ELR (cell line): ENCODE measurements at places on chromosomes 13 and 19.

GRCh38 chr13:52395704-52396103 is 10.3 kb downstream of the THSD1 start:
- no peak for DNase-seq

DNA sequence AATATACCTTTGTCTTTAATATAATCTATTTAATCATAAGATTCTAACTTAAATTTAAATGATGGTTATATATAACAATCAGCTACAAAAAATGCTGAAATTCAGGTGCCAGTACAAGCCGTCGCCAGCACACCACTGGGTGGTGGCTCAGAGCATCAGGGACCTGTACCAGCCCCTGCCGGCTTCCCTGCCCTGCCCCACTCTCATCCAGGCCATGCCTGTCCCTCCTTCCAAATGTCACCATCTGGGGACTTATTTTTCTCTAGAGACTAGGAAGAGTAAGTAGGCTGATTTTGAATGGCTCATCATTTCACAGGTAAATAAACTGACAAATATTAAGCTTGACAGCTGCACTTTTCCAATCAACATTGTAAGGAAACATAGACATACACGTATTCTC is 1.6 kb downstream of the METTL21C start:
- DNase-seq, result no peak

DNA sequence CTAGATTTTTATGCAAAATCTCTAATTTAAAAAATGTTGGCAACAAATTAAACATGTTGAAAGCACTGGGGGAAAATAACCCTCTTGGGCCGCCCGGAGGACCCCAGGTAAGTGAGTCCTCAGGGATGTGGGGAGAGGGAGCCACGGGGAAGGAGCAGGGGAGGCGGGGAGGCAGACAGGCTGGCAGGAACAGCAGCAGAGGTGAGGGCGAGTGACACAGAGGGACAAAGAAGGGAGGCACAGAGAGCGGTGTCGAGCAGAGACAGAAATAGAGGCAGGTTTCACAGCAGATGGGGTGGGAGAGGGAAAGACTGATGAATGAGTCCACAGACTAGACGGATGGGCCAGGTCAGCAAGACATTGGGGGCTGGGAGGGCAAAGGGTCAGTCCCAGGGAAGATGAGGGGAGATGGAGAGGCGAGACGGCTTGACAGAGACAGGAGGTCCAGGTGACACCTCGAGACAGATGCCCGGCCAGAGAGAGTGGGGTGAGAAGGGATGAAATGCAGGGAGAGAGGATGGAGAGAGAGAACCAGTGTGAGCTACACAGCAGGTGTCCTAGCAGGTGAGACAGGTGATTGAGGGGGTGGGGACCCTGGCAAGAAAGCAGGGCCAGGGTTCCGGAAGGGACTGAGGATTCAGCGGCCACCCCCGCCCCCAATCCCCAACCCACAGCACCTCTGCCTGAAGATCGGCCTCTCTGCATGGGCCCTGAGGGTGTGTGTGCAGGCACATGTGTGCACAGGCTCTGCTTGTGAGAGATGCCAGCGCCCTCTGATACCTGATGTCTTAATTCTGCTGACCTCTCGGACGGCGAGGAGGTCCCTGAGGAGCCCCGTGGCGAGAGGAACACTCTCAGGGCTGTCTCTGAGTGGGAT is 3.8 kb downstream of the LRRC4B start:
- no peak for DNase-seq

DNA sequence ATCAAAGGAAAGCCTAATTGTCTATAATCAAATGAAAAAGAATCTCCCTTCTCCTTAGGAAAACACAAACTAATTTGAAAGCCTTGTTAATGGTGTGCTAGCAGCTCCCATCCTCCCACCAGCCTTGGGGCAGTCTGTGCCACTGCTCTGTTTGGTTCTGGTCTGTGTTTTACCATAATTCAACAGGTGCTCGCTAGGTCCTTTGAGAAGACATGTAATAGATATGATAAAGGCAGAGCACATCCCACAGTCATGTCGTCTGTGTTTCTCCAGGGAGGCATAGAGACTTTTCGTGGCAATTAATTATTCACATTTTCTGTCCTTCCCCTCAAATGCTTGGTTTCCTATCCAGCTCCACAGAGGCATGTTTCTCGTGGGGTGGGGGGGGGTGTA is 23.8 kb downstream of the FAM124A start:
- no peak for DNase-seq

GRCh38 chr13:52428295-52428694 is 22.1 kb downstream of the VPS36 start:
- peak; percentile 81 for DNase-seq

DNA sequence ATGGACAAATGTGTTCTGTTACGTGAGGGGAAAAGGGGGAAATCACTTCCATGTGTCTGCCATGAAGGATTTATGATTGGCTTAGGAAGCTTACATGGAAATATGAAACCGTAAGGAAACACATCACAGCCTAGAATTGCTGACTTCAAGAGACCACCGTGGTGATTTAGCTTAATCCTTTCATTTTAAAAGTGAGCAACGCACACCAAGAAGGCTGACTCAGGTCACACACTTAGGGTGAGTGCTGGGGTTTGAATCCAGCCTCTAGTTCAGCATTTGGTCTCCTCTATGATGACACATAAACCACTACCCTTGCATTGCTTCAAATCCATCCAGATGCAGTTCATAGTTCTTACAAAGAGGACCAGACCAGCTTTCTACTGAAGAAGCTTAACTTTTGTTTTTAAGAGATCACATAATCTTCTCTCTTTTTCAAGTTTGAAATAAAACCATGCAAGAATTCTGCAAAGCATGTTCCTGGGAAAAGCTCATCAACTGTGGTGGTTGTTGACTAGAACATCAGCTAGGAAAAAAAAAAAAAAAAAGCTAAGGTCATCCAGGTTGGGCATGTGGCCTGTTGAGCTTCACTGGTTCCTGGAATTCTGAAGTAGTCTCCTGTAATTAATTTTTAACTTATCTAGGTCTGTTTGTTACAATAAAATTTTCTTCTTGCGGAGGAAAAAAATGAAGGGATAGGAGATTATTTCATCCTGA is 60.2 kb upstream of the KL start:
- DNase-seq, result no peak

DNA sequence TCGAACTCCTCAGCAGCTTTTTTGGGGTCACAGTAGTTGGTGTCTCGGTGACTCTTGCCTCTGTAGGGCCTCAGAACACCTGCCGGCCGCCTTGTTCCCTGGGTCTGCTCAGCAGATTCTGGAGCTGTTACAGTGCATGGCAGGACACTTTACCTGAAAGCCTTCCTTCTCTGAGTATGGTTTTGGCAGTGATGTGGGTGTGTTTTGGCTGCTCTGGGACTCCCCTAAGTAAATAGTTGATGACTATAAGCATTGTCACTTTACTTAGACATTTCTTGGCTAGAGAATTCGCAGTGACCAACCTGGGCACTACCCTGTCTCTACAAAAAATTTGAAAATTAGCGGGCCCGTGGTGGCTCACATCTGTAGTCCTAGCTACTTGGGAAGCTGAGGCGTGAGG is 7.0 kb downstream of the MAU2 start:
- no peak for DNase-seq

DNA sequence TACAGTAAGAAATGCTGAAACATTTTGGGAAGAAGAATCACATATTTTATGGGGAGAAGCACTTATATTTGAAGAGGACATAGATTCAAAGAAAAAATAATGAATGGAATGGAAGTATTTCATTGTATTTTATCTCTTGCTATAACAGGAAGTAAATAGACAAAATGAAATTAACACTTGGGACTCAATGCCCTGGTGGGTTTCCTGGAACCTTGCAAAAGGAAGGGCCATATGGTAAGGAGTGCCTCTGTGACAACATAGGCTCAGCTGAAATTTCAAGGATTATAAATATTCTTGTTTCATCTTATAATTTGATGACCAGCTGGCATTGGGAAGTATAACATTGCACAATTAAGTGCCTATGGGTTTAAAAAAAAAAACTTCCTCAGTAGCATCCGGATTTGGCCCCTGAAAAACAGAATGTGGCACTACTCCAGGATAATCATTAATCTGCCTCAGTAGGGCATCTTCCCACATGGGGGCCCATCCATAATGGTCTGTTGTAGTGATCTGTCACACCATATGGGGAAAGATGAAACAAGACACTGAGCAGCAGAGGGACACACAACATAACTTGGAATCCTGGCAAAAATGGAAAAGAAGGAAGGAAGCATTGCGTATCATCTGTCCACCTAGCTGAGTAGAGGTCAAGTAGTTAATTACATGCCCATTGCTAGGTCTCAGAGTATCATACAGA is 321.6 kb downstream of the NDFIP2 start:
- no peak for DNase-seq

- DNase-seq, result no peak
These were observed 15.6 kb downstream of the EVI5L start for GRCh38 chr19:7845390-7846154.

DNA sequence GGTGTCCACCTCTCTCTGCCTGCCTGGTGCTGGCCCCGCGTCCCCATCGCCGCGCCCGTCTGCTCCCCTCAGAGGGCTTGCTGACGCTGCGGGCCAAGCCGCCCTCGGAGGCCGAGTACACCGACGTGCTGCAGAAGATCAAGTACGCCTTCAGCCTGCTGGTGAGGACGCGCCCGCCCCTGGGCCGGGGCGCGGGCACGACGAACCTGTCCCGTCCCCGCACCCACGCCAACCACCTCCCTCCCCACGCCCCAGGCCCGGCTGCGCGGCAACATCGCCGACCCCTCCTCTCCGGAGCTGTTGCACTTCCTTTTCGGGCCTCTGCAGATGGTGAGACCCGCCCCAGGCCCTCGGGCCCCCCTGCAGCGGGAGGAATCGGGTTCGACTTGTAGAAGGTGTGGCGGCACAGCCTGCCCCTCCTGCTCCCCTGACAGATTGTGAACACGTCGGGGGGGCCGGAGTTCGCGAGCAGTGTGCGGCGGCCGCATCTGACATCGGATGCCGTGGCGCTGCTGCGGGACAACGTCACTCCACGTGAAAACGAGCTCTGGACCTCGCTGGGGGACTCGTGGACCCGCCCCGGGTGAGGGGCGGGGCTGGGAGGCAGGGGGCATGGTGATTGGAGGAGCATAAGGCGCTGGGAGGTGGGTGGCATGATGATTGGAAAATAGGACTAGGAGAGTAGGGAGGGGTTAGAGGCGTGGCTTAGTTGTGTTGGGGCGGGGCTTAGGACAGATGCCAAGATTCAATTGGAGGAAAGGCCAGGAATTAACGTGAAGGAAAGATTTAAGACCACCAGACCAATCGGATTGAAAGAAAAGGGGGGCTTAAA is 6.6 kb downstream of the EPS8L1 start:
- DNase-seq, result peak; percentile 43

DNA sequence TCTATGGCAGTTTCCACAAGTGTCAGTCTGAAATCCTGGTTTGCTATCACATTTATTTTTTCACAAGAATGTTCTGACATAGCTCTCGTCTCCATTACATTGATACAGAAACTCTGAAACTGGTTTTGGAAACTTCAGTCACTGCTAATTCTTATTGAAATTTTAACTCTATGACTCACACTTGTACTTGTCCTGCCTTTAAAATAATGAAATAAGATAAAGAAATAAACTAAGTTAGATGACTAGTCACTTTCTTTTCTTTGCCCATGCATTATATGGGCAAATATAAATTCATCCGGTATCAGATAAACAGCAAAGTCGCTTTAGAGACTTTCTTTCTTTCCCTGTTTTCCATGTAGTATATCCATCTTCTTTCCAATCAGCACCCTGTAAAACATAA is 257.5 kb downstream of the PCDH9 start:
- DNase-seq, result no peak

GRCh38 chr19:19606021-19606420 is 12.5 kb downstream of the PBX4 start:
- peak; percentile 57 for DNase-seq

DNA sequence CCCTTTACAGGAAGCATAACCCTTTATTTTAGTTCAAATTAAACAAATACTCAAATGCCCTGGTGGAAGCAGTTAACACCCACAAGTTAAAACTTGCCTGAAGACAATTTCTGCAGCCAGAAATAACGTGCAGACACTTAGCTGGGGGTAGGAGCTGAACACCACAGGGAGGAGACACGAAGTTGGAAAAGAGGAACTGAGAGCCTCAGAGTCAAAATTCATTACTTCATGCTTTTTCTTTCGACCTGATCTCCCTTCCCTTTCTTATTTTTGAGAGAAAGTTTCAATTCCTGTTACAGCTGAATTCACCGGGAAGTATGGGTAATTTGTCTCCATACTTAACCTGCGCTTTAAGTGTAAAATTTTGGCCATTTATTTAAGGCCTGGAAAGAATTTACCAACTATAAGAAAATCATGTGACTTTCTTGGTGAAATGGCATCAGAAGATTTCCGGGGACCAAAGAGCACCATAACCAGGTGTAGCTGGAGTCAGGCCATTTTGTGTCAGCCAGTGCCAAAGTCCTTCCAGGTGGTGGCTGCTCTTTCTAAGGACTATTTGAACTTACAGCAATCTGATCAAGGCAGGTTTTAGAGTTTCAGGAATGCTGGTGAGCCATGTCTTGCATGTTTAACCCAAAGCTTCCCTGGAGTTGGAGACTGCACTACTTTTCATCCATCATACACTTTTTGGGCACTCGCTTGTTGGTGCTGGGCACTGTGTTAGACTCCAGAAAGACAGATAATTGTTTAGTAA is 46.5 kb upstream of the RCBTB2 start:
- DNase-seq, result no peak

GRCh38 chr13:80975903-80976302 is 635.0 kb upstream of the SPRY2 start:
- no peak for DNase-seq

- no peak for DNase-seq
These were observed 7.5 kb downstream of the KCTD15 start for GRCh38 chr19:33804021-33804799.

GRCh38 chr13:78241278-78241919 is 322.8 kb upstream of the EDNRB start:
- peak; percentile 66 for DNase-seq

DNA sequence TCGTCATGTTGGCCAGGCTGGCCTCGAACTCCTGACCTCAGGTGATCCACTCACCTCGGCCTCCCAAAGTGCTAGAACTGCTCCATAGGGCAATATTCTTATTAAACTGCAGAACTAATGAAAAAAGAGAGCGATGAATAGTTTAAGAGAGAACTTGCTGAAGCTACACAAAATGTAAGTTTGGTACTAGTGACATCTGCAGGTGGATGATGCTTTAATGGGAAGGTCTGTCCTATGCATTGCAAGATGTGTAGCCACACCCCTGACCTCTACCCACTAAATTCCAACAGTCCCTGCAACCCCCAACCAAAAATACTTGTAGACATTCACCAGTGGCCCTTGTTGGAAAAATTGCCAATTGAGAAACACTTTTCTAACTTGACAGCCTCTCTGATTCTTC is 117.8 kb downstream of the NALCN start:
- DNase-seq, result peak; percentile 6

- DNase-seq, result peak; percentile 20
These were observed 1.6 kb downstream of the ZNF415 start for GRCh38 chr19:53131085-53131590.

GRCh38 chr19:13487985-13488384 is 18.3 kb downstream of the CACNA1A start:
- no peak for DNase-seq

GRCh38 chr13:97279913-97280312 is 57.8 kb downstream of the MBNL2 start:
- DNase-seq, result peak; percentile 82

DNA sequence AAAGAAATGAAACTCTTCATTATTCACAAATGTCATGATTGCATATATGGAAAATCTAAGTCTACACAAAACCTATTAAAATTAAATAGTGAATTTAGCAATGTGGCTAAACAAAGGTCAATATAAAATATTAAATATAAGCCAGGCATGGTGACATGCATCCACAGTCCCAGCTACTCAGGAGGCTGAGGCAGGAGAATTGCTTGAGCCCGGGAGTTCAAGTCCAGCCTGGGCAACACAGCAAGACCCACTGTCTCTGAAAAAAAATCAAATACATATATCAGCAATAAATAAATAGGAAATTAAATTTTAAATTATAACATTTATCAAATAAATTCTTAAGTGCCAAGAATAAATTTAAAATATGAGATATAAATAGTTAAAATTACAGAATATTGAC is 11.9 kb downstream of the PSMC4 start:
- no peak for DNase-seq
